ENCODE measurements at places on chromosomes 1 and 21. TPM values are rescaled to one million over a fixed set of nuclear protein-coding genes. Genes with fewer than 3 reads are reported as not detected.

Gene BGLAP
- total RNA-seq, result not detected

Gene OSCP1
- 6.6 TPM for total RNA-seq

Gene HSPB7
- total RNA-seq, result 35.7 TPM

Gene FCRL5
- total RNA-seq, result not detected

Gene TLCD4
- not detected for total RNA-seq

DNA sequence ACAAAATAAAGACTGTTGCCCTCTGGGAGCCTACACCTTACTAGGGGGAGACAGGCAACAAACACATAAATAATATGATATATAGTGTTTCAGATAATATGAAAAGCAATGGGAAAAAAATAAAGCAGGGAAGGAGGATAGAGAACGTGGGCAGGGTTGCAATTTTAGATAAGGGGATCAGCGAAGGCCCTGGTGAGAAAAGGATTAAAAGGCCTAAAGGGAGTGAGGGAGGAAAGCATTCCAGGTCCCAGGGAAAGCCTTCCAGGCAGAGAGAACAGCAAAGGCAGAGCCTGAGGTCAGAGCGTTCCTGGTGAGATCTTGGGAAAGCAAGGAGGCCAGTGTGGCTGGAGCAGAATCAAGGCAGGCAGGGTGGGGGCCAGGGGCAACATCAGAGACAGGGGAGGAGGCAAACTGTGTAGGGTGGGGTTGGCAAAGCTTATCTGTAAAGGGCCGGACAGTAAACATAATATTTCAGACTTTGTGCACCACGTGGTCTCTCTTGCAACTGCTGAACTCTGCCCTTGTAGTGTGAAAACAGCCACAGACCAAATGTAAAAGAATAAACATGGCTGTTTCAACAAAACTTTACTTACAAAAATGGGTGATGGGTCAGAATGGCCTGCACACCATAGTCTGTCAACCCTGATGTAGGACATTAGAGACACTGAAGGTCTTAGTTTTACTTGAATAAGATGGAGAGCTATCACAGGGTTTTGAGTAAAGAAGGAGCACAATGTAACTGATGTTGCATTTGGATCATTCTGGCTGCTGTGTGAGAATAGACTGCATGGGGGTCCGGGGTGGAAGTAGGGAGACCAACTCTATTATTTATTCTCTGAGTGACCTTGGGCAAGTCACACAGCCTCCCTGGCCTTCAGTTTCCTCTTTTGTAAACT lies 13.3 kb upstream of the CPT2 start:
- H3K27me3 ChIP-seq, result no peaks in the 10 kb centered on the region
- H3K36me3 ChIP-seq, result no peaks in the 10 kb centered on the region
- peak overlapping the region; percentile 58 for H3K27ac ChIP-seq

DNA sequence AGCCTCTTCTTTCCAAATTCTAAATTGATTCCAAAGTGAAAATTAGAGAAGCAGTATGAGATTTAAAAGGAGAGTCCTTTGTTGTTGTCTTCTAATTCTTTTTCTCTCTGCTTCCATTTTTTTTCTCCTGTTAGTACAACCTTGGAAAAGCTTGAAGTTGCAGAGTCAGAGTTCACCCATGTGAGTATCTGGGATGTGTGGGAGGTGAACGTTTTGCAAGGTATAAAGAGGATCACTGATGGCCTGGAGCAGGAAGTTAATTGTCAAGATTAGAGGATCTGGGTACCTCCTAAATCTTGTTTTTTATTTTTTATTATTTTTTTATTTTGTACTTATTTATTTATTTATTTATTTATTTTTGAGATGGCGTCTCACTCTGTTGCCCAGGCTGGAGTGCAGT lies 7.7 kb upstream of the PSMD4 start:
- H3K36me3 ChIP-seq, result peaks cover 77% of the 10 kb centered on the region
- no peak overlapping the region for H3K27ac ChIP-seq
- no peaks in the 10 kb centered on the region for H3K4me1 ChIP-seq
- H3K27me3 ChIP-seq, result no peaks in the 10 kb centered on the region

- no peak for DNase-seq
- H3K27ac ChIP-seq, result peak overlapping the region; percentile 100
- H3K36me3 ChIP-seq, result peaks cover 2% of the 10 kb centered on the region
- peak overlapping the region; percentile 49 for H3K4me3 ChIP-seq
- no peaks in the 10 kb centered on the region for H3K27me3 ChIP-seq
- H3K4me1 ChIP-seq, result peaks cover 51% of the 10 kb centered on the region
Measured at GRCh38 chr1:23563003-23563402, 3.7 kb upstream of the ID3 start.

- no peak overlapping the region for H3K4me3 ChIP-seq
- no peaks in the 10 kb centered on the region for H3K4me1 ChIP-seq
- H3K27ac ChIP-seq, result no peak overlapping the region
- no peaks in the 10 kb centered on the region for H3K36me3 ChIP-seq
Measured at GRCh38 chr1:220378571-220379302, 106.5 kb upstream of the RAB3GAP2 start.

DNA sequence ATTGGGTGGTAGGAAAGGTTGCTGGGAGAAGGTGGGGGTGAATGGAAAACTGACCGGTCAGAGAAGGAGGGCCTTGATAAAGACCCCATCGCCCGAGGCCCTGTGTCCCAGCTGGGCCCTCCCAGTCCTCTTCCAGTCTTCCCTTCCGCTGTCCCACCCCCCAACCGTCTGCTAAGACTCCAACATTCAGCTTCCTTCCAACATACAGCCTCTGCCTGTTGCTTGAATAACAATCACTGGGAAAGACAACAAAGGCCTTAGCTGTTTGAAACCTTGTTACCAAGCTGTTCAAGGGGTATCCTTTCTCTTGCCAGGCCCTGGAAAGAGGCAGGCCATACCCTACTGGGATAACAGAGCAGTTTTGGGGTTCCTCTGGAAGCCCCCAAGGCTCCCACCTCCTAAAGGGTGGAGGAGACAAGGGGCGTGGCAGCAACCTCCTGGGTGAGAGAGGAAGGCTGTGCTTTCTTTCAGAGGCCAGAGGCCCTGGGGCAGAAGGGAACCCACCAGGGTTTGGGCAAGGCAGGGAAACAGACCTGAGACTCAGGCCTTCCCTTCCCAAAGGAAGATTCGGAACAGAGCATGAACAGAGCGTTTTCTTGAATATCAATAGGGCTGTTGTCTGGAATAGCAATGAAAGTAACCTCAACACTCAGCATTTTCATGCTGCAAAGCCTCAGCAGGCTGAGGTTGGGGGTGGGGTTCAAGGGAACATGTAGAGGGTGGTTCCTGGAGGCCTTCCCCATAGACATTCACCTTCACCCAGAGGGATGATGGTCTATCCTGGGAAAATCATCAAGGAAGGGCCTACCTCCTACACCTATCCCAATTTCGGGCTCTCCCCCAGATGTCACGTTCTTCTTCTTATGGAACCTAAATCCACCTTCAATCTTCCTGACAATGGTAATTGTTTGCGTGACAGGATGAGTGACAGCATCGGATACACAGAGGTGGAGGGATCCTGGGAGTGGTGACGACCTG lies 4.1 kb downstream of the ETNK2 start:
- no peaks in the 10 kb centered on the region for H3K4me1 ChIP-seq
- DNase-seq, result no peak
- H3K27ac ChIP-seq, result no peak overlapping the region
- H3K36me3 ChIP-seq, result no peaks in the 10 kb centered on the region
- H3K27me3 ChIP-seq, result no peaks in the 10 kb centered on the region

DNA sequence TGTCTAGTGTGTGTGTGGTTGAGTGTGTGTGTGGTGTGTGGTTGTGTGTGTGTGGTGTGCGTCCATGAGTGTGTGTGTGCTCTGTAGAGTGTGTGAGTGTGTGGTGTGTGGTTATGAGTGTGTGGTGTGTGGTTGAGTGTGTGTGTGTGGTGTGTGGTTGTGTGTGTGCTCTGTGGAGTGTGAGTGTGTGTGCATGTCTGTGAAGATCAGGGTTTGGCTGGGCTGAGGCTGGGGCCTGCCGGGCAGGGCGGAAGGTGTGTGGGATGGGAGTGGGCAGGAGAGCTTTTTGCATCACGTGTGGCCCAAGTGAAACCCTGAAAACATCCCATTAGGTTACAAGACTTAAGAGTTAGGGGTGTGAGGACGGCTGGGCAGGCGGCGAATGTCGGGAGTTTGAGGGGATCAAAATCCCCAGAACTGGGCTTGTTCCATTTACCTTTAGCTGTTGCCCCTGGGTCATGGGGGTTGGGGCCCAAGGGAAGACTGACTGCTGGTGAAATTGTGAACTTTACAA lies 2.9 kb upstream of the FCMR start:
- no peak overlapping the region for H3K27ac ChIP-seq
- H3K27me3 ChIP-seq, result no peaks in the 10 kb centered on the region
- H3K36me3 ChIP-seq, result no peaks in the 10 kb centered on the region
- H3K4me1 ChIP-seq, result no peaks in the 10 kb centered on the region

- H3K4me3 ChIP-seq, result no peak overlapping the region
- no peaks in the 10 kb centered on the region for H3K4me1 ChIP-seq
- no peak for DNase-seq
- H3K27ac ChIP-seq, result no peak overlapping the region
- H3K36me3 ChIP-seq, result no peaks in the 10 kb centered on the region
- H3K27me3 ChIP-seq, result peaks cover 18% of the 10 kb centered on the region
Measured at GRCh38 chr1:154485910-154486496, 16.0 kb upstream of the TDRD10 start.

GRCh38 chr1:99737016-99737415 lies 29.4 kb downstream of the FRRS1 start:
- H3K27ac ChIP-seq, result no peak overlapping the region
- H3K4me1 ChIP-seq, result no peaks in the 10 kb centered on the region
- no peak overlapping the region for H3K4me3 ChIP-seq
- peak; percentile 77 for DNase-seq
- no peaks in the 10 kb centered on the region for H3K27me3 ChIP-seq
- no peaks in the 10 kb centered on the region for H3K36me3 ChIP-seq

GRCh38 chr1:44472620-44473525 lies 67.8 kb downstream of the RNF220 start:
- no peak overlapping the region for H3K27ac ChIP-seq
- H3K4me1 ChIP-seq, result no peaks in the 10 kb centered on the region

DNA sequence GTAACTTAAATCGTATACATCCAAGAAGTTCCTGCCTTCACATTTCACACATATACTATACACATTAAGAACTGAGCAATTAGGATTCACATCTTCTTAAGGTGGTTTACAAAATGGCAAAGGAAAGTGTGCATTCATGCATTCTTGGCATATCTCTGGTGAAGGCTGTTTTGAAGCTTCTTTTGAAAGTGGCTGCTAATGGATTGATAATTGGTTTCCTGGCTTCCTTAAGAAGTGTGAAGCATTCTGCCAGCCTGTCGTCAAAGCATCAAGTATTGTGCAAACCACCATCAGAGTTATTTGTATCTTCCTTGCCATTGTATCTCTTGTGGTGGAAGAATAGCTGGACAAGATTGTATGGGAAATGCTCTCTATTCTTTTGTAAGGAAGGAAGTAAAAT lies 95.1 kb upstream of the HMGB4 start:
- H3K27ac ChIP-seq, result no peak overlapping the region
- H3K36me3 ChIP-seq, result no peaks in the 10 kb centered on the region
- no peak overlapping the region for H3K4me3 ChIP-seq
- no peak for DNase-seq
- H3K27me3 ChIP-seq, result no peaks in the 10 kb centered on the region
- H3K4me1 ChIP-seq, result peaks cover 3% of the 10 kb centered on the region

DNA sequence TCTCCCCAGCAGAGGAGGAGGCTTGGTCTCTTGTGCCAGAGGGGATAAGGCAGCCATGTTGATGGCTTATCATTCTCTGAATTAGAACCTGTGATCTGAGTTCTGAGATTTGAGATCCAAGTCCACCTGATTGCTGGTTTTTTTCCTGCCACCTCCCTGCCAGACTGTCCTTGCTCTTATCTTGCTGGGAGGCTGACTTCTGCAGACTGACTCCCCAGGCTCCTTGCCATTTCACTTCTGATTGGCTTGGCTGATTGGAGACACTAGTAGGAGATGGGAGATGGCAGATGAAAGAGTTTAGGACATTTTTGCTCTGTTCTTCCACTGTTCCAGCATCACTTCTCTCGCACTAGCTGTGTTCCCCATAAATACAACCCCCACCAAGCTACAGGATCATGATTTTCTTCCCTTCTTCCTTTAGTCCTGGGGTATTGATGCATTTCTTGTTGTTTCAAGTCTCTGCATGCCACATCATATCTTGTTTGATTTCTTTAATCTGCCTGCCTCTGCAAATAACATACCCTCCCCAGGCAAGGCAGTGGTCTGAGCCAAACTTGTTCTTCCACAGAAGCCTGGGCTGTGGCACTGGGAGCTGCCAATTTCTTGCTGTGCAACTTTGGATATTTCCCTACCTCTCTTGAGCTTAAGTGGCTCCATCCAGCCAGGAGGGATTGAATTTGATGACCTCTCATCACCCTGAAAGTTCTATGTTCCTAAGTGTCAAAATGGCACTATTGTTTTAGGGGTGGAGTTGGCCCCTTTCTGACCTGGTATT lies 963 bp upstream of the CYP4B1 start:
- no peaks in the 10 kb centered on the region for H3K27me3 ChIP-seq
- H3K27ac ChIP-seq, result no peak overlapping the region
- no peak overlapping the region for H3K4me3 ChIP-seq
- no peak for DNase-seq
- H3K36me3 ChIP-seq, result no peaks in the 10 kb centered on the region
